ENCODE measurements at places on chromosomes 6 and 20.
A peak's percentile ranks its signal among the peaks of the same experiment; 100 is the strongest.

DNA sequence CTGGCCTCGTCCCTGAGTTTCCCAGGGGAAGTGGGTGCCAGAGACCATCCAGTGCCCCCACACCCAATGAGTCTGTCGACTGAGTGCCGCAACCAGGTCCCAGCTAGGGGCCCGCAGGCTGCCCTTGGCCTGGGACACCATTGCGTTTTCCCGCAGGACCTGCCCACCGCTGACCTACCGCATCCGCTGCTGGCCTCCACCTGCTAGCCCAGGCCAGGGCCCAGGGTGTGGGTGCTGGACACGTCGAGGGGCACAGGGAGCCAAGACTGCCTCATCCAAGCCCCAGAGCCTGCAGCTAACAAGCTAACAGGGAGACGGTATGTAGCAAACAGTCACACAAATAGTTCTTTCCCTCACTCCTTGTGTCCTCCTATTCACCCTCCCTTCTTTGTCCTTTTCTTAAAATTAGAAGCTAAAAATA lies 97.7 kb downstream of the TMEM242 start:
- DNase-seq, result no peak

DNA sequence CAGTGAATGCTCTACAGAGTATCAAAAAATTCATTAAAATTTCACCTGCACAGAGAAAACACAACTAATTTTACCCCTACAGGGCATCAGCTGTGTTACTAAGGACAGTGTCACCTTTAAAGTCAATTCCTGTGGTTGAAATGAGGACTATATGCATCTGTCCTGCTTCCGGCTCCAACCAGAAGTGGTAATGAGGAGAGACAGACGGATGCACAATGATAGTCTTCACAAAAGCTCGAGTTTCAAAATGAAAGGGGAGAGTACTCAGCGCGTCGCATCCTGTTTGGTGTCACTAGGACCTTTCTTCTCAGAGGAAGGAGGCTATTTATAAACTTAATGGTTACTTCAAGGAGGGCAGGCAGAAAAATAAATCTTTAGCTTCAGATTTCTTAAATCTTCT lies 86.5 kb downstream of the LYRM4 start:
- DNase-seq, result peak; percentile 17

DNA sequence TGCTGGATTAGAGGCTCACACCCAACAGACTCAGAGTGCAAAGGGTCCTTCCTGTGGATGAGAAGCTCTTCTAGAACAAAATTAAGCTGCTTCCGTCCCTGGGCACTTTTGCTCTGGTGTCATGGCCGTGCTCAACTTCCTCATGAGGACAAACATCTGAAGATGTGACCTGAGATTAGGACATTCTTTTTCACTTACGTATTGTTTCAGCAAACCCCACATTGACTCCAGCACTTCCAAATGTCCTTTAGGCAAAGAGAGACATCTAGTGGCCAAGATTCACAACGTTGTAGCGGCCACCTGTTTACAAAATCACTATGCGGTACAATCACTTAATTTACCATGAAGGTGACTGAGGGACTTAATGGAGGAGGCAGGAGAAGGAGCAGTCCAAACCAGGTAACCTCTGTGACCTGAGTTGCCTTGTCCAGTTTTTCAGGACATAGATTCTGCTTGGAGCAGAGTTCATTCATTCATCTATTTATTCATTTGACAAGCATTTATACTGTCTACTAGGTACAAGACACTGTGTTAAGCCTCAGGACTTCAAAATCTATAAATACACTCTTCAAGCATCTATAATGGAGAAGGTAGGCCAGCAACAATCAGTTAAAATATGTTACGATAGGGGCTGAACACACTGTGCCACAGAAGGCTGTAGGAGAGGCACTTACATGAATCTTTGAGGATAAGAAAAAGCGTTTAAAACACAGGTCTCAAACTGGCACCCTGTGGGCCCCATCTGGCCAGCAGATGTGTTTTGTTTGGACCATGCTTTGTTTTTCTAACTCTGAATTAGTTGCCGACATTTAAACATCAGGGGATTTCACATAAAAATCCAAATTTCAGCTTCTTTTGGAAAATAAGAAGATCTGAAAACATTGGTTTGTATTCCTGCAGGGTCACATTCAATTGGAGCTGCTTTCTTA lies 5.6 kb upstream of the ADGRF1 start:
- DNase-seq, result no peak

DNA sequence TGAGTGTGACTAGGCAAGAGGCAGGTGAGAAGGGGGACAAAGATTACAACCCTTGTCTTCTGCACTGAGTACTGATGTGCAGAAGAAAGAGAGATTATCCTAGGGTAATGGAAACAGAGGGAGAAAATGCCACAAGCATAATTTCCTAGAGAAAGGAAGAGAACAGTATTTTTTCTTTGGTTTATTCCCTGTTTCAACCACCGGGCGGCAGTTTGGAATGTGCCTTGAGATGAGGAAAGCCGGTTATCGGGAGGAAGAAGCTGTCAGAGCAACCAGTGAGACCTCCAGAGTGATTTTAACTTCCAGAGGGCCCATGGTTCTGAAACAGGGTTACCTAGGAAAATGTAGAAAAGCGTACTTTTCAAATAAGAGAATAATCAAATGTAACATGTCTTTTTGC lies 121.4 kb downstream of the REV3L start:
- DNase-seq, result no peak

DNA sequence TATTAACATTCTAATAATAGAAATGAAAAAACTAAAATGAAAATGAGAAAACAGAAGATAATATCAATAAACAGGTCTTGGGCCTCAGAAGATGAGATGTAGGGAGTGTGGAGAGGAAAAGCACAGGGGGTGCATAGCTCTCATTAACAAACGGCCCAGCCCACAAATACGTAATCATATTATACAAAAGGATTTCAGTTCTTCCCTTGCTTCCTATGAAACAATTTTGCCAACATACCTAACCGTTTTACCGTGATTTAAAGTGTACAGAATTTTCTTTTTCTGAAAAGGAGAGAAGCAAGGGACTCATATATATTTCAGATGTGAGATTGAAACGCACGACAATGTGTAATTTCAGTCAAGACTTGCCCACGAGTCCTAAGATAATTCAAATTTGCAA lies 136.0 kb downstream of the HFE start:
- no peak for DNase-seq

DNA sequence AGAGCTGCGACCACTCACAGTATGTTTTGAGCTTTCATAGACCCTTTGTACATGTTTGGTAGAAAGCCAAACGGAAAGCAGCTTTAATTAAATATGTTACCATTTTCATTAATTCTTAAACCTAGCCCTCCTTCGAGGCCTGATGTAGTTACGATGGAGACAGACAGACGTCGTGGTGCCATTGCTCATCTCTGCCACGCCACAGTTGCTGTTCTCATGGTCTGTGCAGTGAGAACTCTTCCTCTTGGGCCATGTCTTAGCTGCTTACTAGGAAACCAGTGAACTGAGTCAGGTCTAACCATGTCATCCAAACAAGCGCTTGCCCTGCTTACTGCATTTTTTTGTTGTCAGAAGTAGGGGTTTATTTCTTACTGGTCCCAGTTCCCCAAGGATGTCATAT lies 62.8 kb downstream of the SNX9 start:
- no peak for DNase-seq

DNA sequence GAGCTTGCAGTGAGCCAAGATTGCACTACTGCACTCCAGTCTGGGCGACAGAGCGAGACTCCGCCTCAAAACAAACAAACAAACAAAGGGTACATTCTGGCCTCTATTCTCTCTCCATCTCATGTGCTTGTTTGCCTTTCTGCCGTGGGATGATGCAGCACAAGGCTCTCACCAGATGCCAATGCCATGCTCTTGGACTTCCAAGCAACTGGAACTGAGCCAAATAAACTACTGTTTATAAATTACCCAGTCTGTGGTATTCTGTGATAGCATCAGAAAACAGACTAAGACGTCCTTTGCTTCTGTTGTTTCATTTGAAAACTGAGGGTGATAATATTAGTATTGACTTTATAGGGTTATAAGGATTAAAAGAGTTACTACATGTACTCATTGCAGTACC lies 3.6 kb upstream of the BRD2 start:
- no peak for DNase-seq

- no peak for DNase-seq
These were observed 17.5 kb downstream of the C20orf173 start for GRCh38 chr20:35511814-35512420.

- peak; percentile 58 for DNase-seq
These were observed 62.6 kb downstream of the BACH2 start for GRCh38 chr6:90233994-90234393.

GRCh38 chr6:56659721-56660380 lies 17.2 kb upstream of the DST start:
- DNase-seq, result no peak

DNA sequence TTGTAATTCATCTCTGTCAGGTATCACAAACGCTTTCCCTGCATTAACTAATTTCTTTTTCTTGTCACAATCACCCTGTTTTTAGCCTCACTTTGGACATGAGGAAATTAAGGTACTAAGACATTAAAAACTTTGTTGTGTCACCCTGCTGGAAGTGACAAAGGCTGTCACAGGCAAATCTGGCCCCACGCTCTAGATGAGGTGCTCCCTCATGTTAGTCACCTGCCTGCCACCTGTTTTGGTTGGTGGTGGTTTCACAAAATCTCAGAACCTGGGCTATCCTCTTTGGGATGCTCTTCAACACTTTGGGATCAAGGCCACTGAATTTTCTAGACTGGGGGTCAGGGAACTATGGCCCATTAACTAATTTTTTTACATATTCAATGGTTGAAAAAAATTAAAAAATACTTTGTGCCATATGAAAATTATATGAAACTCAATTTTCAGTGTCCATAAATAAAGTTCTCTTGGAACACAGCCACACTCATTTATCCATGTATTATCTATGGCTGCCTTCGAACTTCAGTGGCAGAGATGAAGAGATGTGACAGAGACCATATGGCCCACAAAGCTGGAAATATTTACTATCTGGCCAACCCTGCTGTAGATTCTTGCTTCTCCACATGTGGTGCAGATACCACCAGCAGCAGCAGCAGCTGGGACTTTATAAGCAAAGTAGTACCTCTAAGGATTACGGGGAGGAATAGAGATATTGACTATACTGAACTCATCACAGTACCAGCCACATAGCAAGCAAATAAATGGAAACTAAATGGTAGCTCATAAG lies 16.1 kb upstream of the TNFAIP3 start:
- no peak for DNase-seq

- DNase-seq, result no peak
These were observed 3.9 kb upstream of the TRIM39 start for GRCh38 chr6:30322527-30323501.

GRCh38 chr6:31033075-31033474 lies 22.8 kb downstream of the MUC22 start:
- no peak for DNase-seq

GRCh38 chr20:35600176-35600992 lies 15.2 kb upstream of the SPAG4 start:
- DNase-seq, result no peak

DNA sequence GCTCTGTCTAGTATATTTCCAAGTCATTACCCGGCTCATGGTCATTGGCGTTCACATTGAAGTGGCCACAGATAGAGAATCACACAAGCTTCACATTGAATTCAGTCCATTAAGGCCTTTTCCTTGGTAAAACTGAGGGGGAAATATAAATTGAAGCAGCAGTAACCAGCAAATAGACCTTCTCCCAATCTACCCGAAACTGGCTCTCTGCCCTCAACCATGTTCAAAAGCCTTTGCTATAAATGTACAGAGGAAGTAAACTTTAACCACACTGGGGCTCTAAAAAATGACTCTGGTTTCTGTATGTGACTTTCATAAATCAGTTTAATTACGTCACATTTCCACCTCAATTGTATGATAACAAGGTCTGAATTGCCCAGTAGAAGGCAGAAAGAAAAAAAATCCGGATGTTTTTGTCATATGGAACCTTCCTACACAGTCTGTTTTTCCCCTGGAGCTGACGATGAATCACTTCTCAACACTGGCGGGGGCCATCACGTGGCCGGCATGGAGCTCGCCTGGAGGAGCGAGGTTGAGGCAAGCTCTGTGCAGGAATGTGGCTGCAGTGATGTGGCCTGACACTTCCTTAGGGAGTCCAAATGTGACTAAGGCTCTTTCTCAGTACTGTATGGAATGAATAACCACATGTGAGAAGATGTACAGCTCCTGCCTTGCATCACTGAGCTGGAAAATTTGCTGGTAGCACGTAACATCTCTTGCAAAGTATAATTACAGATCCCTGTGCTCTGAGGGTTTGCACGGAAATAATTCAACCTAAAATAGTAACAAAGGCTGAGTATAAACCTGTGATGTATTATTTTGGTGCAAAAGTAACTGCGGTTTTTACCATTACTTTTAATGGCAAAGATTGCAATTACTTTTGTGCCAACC lies 58.6 kb upstream of the SNX9 start:
- peak; percentile 65 for DNase-seq

DNA sequence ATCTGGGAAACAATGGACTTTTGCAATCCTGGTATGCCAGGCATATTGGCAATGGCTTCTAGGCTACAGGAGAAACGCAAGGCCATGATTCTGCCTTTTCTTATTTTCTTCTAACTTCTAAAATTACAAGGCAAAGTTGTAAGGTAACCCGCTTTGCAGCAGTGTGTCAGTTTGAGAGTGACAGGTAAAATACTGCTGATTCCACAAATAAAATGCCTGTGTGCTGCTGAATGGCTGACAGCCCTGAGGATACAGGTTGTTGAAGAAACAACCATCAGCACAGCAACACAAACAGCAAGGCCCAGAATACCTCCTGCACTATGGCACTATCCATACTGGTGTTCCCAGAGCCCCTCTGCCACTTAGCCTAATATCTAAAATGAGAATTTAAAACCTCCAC lies 37.1 kb downstream of the SLC17A1 start:
- DNase-seq, result no peak

DNA sequence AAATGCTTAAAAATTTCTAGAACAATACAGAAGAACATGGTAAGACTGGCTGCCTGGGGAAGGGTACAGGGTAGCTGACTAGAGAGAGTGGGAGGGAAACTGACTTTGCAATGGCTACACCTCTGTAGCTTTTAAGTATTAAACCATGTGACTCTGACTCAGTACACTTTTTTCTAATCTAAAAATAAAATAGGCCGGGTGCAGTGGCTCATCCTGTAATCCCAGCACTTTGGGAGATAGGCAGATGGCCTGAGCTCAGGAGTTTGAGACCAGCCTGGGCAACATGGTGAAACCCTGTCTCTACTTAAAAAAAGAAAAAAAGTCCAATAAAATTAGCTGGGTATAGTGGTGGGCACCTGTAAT lies 18.5 kb downstream of the ATP9A start:
- no peak for DNase-seq

DNA sequence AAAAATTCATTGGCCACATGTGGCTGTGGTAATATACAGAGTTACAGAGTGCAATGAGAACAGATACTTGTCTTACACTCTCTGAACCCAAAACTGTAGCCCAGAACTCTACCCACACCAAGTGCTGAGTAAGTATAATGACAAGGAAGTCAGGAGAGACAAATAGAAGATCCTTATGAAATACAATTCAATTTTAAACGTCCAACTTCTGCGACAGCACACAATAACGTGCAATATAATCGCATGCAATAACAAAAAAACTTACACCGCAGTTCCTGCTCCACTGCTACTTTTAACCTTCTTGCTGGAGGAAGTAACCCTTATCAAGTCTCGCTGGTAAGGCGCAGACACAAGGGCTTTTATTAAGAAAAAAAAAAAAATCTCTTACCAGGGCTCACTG lies 881 bp downstream of the SFT2D1 start:
- no peak for DNase-seq
